ENCODE measurements at places on chromosomes 5 and 9.

DNA sequence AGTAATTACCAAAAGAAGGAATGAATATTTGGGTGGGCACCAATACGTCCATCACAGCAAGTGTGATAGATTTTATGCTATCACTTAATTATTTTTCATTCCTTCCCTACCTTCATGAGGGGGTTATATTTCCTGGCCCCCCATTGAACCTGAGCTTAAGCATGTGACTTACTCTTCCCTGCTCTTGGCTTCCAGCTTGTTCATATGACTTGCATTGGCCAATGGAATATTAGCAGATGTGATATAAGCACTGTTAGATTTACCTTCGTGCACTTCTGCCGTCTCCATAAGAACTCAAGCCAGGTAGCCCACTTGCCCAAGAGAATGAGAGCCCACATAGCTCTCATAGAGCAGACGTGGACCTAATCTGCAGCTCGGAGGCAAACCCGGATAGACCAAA lies 99.1 kb upstream of the SMARCA2 start:
- DNase-seq, result no peak

DNA sequence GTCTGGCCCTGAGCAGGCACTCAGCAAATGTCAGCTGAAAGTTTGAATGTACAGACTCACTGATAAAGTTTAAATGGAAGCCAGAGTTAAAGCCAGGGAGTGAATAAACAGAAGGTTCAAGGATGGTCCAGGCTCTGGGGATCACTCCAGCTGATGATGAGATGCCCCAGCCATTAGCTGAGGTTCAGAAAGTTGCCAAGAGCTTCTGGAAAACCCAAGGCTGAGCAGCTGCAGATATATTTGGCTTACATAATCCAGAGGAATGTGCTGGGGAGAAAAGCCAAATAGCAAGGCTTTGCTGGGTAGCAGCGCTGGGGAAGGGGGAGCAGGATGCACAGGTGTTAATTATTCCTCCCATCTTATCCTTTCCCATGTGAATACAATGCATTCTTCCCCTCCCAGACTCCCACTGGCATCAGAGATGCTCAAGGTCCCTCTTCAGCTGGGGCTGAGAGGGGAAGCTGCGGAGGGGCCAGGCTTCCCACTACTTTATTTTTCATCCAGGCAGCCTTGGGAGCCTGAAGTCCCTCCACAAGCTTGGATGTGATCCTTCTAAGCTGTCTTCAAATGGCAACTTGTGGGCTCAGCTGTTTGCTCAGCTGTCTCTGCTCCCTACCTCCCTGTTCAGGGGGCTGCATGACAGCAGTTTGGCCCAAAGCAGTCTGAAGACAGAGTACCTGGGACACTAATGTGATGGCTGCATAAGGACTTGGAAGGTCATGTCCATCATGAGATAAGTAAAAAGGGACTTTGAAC lies 341.2 kb downstream of the TRIM32 start:
- no peak for DNase-seq

GRCh38 chr5:173655196-173655797 lies 38.8 kb upstream of the BOD1 start:
- DNase-seq, result no peak

- no peak for DNase-seq
Measured at GRCh38 chr9:16120231-16120641, 567.4 kb downstream of the CCDC171 start.

DNA sequence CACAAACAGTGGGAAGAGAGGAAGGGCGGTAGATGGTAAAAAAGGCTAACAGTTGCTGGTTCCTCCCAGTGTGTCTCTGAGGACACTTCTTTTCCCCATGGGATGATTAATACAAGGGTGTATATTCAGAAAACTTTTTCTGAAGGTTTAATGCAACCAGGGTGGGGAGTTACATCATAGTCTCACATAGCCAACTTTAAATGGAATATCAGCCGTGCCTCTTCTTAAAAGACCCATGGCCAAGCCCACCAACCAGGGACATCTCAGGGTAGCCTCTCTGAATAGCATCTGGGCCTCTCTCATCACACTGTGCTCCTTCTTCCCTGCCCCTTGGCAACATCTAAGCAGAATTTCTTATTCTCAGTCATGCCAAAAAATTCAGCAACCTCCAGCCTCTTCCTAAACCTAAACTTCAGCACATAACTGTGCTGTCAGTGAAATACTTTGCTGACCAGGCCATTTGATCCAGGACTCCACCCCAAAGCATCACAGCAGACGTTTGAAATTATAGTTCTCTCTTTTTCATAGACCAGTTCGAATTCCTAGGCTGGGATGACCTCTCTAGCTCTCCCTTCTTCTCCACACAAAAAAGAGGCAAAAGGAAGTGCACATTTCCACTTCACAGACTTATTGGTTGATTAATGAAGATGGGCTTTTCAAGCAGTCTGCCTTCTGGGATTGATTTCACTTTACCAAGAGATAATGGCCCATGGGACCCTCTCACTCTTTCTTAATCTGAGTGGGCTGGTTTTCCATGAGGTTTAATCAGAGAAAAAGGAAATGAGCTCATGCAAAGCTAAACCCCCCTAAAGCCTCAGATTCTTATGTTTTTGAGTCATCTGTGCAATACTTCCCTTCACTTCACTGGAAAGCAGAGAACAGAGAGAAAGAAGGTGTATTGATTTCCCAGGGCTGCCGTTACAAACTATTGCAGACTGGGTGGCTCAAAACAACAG lies 85.1 kb upstream of the RAI14 start:
- DNase-seq, result no peak

- no peak for DNase-seq
Measured at GRCh38 chr5:60843386-60843935, 608 bp downstream of the ELOVL7 start.

All from right renal cortex interstitium (tissue), 3 donors.